Liver (tissue), 10 donors: ENCODE measurements at places on chromosomes 4 and X. TPM values are rescaled to one million over a fixed set of nuclear protein-coding genes. Genes with fewer than 3 reads are reported as not detected.

The MND1 gene
- 2.5 TPM for total RNA-seq

DNA sequence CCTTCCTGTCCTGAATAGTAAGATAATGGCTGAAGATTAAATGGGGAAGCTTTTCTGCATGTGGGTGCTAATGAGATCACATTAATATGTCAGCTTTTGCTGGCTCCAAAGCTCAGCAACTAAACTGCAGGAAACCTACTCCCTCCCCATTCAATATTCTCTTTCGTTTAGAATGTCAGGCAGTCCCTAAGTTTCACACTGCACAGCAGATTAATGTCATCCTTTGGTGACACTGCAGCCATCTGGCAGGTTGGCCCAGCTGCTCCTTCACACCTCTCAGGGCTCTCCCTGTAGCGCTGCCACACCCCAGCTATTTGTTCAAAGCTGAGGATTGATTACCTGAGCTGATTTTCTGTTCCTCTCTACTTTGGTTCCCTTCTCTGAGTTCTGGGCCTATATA, 110.5 kb downstream of the KDR start:
- no peak for DNase-seq

- DNase-seq, result no peak
These were observed 11.2 kb downstream of the IRAK1 start for GRCh38 chrX:154008521-154008920.

DNA sequence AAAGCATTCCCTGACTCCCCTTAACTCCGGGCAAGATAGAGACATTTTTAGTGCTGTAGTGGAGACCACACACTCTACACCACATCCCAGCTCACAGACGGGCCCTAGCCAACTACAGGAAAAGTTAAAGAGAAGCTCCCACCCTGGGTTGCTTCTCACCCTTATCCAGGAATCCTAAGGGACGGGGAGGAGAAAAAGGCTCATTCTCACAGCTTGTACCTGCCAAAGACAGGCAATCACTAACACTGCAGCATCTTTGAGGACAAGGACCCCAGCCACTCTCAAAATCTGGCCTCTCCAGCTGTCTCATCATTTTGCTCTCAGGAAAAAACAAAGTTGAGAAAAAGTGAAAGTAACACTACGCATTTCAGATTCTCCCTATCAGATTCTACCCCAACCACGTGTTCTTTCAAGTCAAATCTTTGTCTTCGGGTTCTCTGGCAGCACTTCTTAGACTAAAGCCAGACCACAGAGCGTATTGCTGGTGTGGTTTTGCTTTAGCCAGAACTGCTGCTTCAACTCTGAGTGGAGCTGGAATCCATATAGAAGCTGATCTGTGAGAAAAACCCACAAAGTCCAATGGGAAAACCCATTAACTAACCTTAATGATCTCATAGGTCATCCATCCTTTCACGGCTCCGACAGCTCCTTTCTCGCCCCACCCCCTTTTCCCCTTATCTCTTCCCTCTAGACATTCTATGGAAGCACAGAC, 605.9 kb upstream of the DIPK2B start:
- DNase-seq, result no peak
